Fibroblast of skin of back (primary cell): ENCODE measurements at places on chromosomes 12 and 14.
A peak's percentile ranks its signal among the peaks of the same experiment; 100 is the strongest.

DNA sequence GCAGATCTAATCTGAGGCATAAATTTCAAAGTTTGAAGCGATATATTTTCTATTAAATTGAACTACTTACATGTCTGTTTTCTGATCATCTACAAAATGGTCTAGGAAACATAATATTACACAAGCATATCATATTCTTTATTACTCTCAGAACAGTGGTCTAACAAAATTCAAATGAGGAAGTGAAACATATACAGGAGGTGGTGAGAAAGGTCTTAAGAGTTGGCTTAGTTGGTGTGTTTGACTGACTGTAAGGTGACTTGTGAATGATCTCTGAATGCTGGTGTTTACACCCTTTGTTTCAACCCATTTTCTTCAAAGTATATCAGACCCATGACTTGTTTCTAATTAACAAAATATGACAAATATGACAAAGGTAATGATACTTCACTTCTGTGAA lies 1156.8 kb downstream of the SLC16A7 start:
- no peak for DNase-seq

DNA sequence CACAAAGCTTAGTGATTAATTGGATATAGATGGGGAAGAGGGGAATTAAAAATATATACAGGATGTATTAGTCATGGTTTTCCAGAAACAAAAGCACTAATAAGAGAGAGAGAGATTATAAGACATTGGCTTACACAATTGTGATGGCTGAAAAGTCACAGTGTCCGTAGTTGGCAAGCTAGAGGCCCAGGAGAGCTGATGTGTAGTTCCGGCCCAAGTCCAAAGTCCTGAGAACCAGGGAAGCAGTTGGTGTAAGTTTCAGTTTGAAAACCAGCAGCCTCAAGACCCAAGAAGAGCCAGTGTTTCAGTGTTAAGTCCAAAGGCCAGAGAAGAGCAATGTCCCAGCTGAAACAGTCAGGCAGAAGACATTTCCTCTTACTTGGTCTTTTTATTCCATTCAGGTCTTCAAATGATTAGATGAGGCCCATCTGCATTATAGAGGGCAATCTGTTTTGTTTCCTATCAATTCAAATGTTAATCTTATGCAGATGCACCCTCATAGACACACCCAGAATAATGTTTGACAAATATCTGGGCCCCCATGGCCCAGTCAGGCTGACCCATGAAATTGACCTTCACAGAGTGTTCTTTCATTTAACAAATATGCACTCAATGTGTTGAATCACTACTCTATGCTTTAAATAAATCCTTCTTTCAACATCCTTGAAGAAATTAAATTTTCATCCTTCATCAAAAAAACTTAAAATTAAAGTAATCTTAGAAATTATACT lies 67.2 kb upstream of the DIO2 start:
- peak; percentile 2 for DNase-seq

DNA sequence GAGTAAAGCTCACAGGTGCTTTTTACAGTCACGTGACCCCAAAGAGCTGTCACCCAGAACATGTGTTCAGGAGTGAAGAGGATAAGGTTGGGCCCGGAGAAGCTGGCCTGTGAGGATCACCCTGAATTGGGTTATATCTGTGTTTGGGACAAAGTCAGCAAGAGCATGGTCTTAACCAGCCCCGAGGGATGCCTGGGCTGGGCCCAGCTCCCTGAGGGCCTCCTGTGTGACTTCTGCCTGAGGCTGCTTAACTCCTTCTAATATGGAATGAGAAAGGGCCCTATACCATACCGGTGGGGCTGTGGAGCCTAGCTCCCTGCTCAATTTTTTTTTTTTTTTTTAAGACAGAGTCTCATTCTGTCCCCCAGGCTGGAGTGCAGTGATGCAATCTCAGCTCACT lies 2.5 kb downstream of the CDCA4 start:
- DNase-seq = no peak

DNA sequence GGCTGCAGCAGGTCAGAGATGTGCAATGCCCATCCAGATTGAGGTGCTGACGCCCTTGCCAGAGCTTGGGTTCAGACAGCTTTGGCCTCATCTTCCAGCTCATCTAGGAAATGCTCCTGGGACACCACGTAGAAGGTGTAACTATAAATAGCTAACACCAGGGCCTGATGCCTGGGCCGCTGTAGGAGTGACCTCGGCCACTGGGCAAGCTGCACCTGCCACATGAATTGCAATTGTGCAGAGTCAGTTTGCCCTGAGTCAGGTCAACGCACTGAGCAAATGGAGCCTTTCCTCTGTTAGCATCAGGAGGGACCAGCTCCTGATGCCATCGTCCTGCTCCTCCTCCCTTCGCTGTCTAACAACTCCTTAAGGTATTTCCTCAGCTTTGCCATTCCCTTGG lies 17.4 kb upstream of the DNM1L start:
- DNase-seq = no peak

GRCh38 chr12:59282999-59283398 lies 312.8 kb upstream of the SLC16A7 start:
- no peak for DNase-seq

- DNase-seq = no peak
Measured at GRCh38 chr12:131364903-131365820, 345.7 kb upstream of the SFSWAP start.
